ENCODE measurements at places on chromosomes 2 and 18.
A peak's percentile ranks its signal among the peaks of the same experiment; 100 is the strongest.

DNA sequence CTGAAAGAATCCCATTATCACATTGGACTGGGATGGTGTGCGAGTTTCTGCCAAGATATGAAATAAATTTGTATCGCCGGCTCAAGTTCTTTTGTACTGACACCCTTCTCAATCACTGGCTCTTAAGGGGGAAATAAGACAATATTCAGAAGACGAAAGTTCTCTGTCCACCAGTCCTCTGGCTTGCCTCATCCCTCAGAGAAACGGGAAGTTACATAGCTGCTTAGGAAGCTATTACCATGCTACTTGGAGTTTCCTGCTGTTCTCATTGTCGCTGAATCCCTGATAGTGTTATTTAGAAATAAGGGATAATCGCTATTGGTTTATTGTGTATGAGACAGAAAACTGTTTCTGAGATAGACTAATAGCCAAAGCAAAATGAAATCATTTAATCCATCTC is 205.0 kb upstream of the ZNF521 start:
- DNase-seq = peak; percentile 1

GRCh38 chr18:34890486-34891085 is 150.6 kb upstream of the MAPRE2 start:
- DNase-seq = no peak

GRCh38 chr18:3444296-3444695 is 5.7 kb upstream of the TGIF1 start:
- no peak for DNase-seq

DNA sequence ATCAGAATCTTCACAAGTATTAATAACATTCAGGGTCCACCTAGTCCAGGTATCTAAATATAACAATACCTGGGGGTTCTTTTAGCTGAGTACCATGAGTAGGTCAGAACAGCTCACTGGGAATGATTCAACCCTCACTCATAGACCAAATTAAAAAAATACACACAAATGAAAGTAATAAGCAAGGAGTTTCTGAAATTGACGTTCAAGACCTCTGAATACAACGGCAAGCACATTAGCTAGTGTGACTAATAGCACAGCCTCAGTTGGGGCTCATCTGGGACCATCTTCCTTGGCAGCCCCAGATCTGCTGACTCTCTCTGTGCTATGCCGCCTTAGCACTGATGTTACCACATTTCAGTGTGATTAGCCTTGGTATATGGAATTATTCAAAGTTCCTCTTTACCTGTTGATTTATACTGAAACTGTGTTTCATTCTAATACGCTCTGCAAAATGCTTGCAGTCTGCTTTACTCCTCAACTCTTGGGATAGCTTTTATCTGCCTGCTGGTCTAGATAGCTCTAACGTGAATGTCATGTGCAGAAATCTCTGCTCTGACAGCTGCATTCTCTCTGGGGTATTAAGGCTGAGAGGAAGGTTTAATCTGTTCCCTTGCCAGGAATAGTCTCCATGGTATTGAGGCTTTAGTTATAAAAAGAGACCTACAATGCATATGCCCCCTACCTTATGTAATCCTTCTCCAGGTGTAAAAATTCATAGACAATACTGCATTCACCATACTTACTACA is 153.3 kb downstream of the METTL4 start:
- DNase-seq = no peak

GRCh38 chr2:19532547-19533196 is 174.2 kb upstream of the OSR1 start:
- DNase-seq = peak; percentile 37

- no peak for DNase-seq
Observed at GRCh38 chr2:39120521-39120770, 405 bp downstream of the SOS1 start.

- no peak for DNase-seq
Observed at GRCh38 chr2:3148716-3149115, 228.9 kb downstream of the EIPR1 start.

DNA sequence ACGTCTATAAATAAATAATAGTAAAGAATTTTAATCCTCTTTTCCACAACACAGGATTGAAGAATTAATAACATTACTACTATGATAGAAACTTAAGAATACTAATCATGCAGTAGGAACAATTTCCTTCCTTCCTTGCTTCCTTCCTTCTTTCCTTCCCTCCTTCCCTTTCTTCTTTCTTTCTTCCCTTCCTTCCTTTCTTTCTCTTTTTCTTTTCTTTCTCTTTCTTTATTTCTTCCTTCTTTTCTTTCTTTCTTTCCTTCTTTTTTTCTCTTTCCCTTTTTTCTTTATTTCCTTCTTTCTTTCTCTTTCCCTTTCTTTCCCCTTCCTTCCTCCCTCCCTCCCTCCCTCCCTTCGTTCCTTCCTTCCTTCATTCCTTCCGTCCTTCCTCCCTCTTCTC is 77.6 kb downstream of the SCN3A start:
- no peak for DNase-seq

DNA sequence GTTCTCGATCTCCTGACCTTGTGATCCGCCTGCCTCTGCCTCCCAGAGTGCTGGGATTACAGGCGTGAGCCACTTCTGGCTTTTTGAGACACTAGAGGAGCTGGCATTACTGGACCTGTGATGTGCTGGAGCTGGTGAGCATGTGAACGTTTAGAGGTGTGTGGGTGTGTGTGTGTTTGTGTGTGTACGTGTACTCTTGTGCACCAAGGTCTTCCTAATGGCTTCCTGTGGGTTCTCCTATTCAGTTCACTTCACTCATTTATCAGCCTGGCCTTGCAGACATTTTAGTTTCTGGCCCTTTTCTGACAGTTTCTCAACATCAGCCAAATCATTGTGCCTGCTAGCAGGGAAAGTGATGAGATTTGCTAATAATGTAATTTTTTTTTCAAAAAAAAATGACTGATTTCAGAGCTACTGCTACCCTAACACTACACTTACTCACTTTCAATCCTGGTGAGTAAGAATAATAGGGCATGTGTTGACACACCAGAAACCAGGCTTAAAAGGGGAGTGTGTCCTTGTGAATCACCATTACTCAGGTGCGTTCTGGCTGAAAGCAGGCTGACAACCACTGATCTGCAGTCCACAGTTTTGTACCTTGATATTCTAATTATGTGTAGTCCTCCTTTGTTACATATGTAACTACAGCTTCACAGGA is 41.0 kb upstream of the ACTR3 start:
- DNase-seq = no peak

DNA sequence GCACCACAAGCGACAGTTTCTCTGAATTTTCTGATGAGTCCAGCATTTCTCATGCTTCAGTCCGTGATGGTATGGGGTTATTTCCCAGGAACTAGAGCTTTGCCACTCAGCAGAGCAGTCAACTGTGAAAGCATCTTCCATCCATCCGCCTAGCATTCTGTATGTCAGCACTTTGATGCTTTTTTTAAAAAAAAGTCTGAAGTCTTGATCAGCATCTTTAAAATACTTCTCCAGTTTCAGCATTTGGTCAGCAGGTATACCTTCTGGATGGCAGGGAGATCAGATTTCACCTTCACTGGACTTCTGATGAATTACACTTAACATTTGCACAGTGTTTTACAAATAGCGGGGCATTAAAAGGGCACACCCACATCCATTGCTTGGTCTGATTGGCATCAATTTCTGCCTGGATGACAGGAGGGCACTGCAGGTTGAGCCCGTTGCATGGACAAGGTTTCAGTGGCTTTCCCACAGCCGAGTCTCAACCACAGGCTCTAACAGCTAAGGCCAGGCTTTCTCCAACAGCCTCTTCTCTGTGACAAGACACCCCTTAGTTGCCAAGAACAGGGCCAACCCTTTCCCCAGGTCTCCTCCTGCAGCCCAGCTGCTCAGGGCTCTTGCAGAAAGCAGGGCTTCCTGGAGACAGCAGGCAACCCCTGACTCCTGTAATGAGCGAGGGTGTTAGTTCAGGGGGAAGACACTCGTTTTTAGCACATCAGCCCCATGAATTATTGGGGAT is 54.0 kb downstream of the EMILIN2 start:
- no peak for DNase-seq

DNA sequence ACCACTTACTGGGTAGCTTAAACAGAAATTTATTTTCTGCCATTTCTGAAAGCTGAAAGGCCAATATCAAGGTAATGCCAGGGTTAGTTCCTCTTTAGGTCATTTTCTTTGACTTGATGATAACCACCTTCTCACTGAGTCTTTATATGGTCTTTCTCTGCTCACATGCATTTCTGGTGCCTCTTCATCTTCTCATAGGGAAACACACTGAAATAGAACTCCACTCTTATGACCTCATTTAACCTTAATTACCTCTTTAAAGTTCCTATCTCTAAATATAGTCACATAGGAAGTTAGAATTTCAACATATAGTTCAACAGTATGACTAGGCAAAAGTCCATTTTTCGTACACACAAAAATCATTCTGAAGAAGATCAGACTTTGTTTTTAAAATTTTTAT is 616.8 kb upstream of the VRK2 start:
- DNase-seq = no peak

- no peak for DNase-seq
Observed at GRCh38 chr18:32509111-32509510, 38.4 kb upstream of the GAREM1 start.

GRCh38 chr2:120235681-120236080 is 12.5 kb upstream of the TMEM185B start:
- no peak for DNase-seq

DNA sequence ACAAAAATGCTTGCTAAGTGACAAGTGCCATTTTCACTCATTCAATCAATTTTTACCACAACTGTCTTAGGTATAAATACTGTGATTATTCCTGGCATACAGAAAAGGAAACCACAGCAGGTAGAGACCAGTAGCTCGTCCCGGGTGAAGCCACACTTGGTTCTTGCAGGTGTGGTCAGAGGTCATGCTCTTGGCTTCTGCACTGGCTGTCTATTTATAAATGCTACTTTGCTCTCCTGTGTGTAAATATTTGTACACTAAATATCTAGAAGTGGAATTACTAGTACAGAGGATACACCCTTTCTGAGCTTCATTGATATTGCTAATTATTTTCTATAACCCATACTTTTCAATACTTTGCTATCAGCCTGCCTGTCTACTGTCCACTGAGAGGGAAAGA is 284.6 kb downstream of the MYT1L start:
- DNase-seq = no peak

GRCh38 chr2:23698116-23698693 is 228.7 kb downstream of the ATAD2B start:
- DNase-seq = no peak

GRCh38 chr2:195709901-195710806 is 53.1 kb downstream of the SLC39A10 start:
- peak; percentile 40 for DNase-seq

DNA sequence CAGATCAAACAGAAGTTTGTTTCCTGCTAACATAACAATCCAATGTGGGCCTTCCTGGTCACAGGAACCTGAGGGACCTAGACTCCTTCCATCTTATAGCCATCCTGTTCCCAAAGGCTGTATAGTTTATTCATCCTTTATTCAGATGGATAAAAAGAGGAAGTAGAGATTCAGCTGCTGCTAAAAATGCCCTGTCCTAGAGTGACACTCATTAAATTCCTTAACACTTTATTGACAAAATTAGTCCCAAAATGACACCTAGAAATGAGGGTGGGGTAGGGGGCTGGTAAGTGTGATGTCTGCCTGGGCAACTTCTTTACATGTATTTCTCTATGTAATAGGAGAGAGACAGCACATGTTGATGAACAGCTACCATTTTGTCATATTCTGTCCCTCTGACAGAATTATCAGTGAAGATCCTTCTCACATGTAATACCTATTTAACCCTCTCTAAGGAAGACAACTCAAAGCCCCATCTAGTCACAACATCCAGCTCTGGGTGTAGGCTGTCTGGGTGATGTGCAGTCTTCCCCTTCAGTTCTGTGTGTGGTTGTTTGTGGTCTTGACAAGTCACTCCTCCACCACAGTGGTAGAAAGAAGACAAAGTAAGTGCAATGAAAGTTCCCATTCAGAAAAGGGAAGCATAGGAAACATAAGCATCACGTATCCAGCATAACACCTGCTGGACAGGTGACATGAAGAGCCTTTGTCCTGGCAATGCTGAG is 253.9 kb upstream of the CNTNAP5 start:
- DNase-seq = no peak

- no peak for DNase-seq
Observed at GRCh38 chr2:144161061-144161460, 358.9 kb downstream of the ZEB2 start.

- DNase-seq = no peak
Observed at GRCh38 chr2:19507137-19507536, 148.7 kb upstream of the OSR1 start.

- peak; percentile 54 for DNase-seq
Observed at GRCh38 chr2:234564699-234565098, 67.8 kb upstream of the ARL4C start.

GRCh38 chr18:58361212-58361611 is 267.7 kb downstream of the ALPK2 start:
- DNase-seq = peak; percentile 58

Measured in fibroblast of pulmonary artery (primary cell).